Mucosa of descending colon (tissue), 3 donors: ENCODE measurements at places on chromosomes 7 and 10.

- no peak for DNase-seq
These were observed 8.1 kb upstream of the PDSS1 start for GRCh38 chr10:26689399-26689798.

- DNase-seq: no peak
These were observed 55.4 kb downstream of the SLC37A3 start for GRCh38 chr7:140342727-140343514.

- DNase-seq: no peak
These were observed 52.6 kb downstream of the CAV1 start for GRCh38 chr7:116577320-116577871.

GRCh38 chr7:81833401-81833800 is 63.6 kb upstream of the HGF start:
- no peak for DNase-seq

DNA sequence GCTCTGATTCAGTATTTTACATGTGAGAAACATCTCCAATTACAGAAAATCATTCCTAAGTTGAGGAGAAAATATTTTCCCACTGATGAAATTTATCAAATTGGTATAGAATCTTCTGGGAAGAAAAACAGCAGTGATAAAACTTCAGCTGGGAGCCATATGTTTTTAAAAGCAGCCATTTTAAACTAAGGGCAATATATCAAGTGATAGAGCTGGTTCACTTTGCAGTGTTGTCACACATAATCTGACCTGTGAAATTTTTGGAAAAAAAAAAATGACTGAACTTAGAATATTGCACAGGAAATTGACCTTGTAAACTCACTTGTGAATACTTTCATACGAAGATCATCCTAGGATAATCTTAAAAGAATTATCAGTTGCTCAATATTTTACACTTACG is 10.5 kb upstream of the EZH2 start:
- no peak for DNase-seq

GRCh38 chr7:127892488-127893314 is 138.5 kb downstream of the LRRC4 start:
- DNase-seq: no peak

DNA sequence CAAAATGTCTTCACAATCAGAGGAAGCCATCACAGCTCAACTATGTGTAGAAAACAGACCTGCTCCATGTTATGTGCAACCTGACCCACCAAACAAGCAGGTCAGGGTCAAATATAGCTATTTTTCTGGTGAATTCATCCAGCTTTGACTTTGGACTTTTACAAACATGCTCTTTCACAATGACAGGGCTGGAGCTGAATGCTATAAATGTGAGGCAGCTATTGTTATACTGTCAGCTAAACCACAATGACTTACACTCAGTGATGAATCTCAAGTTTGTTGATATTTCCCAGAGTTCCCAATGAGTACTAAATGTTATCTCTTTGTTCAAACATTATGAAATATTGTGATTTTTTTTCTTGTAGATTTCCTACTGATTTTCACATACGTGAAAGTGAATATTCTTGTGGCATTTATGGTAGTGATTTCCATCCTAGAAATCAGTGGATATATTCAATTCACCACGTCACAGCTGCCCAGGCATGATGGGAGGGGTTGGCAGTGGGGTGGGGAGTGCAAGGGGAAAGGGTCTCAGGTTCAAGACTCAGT is 2.5 kb upstream of the ITIH2 start:
- no peak for DNase-seq

DNA sequence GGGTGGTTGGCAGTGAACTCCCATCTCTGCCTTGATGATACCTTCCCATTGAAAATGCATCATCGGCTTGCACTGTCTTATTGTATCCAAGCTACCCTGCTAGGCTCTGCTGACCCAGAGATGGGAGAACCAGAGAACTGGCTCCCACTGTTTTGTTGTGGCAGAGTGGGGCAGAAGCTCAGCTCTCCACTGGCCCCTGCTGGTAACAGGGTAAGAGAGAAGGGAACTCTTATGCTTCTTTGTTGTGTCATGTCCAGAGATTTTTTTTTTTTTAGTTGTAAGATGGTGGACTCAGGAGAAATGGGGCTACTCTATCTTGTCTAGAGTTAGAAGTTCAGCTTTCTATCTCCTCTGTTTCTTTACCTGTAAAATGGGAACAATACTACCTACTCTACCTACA is 100.5 kb upstream of the SDK1 start:
- DNase-seq: peak; percentile 33

- DNase-seq: peak; percentile 80
These were observed 9.9 kb upstream of the PSMG3 start for GRCh38 chr7:1579481-1580421.

- DNase-seq: no peak
These were observed 26.6 kb downstream of the PFKP start for GRCh38 chr10:3093996-3094395.

DNA sequence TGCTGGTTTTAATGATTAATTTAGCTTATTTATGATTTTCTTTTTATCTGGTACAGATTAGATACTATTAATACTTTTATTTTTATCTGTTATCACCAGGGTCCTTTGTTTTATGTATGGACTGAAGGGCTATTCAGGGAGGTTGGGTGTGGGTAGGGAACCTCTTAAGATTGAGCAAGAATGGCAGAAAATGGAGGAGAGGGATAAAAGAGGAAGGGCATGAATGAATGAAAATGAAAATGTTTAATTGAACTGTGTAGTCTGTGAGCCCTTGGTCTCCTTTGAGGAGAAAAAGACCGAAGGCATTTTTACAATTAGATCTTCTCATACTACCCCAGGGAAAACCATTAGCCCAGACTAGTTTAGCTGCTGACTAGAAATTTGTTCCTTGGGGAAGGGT is 93.1 kb downstream of the CDK14 start:
- no peak for DNase-seq
